ENCODE measurements at places on chromosomes 11 and 22.

DNA sequence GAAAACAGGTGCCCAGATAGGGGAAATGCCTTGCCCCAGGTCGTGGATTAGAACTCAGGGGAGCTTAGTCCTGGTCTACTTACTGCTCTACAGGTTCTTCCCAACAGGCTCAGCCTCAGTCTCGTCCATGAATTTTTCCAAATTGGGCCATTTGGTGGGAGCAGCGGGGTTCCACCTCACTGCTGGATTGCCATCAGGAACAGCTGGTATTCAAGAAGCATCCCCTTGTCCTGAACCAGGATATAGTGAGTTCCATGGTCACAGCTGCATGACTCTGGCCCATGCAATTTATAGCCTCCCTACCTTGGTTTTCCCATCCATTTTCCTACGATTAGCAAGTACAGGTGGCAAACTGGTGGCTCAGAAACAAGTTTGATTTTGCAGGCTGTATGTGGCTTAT, 6.6 kb upstream of the UBE2L6 start:
- no peak for DNase-seq

DNA sequence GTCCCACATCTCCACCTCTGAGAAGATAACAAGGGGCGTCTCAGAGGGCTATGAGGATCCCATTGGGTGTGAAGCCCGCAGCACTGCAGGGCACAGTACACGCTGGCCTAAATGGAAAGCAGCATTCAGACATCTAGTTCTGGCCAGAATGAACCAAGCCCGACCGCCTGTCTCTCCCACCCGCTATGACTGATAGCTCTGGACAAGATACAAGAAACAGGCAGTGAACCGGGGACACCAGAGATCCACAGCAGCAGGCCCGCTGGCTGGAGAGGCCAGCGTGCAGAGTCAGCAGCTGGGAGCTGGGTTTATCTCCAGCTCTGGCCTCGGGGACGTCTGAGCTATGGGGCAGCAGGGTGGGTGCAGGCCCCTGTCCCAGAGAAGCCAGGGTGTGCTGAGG, 9.6 kb downstream of the CERK start:
- no peak for DNase-seq

GRCh38 chr11:121412711-121413415, 39.3 kb upstream of the SORL1 start:
- DNase-seq: no peak

DNA sequence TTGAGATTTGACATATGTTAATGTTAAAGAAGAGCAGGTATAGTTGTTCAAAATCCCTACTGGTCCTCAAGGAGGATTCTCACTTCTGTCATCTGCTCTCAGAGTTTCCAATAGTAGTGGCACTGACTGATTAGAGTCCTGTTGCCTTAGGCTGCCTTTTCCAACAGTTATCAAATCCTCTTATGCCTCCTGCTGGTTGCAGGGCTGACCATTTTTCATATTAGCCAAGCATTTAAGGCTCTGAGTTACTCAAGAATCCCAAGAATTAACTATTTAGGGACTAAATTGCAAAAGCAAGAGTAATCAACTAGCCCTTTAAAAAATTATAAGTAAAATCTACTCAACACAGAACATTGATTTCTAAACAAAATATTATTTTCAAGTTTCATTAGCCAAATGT, 212.0 kb upstream of the CHORDC1 start:
- DNase-seq: no peak

Data from stimulated activated CD8-positive, alpha-beta memory T cell treated with anti-CD3 and anti-CD28 coated beads, Interleukin-7, amount 100 ng/mL, for 48 hours (primary cell).